ENCODE measurements at places on chromosomes 16 and 17. TPM values are rescaled to one million over a fixed set of nuclear protein-coding genes. Genes with fewer than 3 reads are reported as not detected.

SHCBP1 gene
- 26.4 TPM for total RNA-seq

PYDC1 gene
- not detected for total RNA-seq

NGFR gene
- 0.69 TPM for total RNA-seq

TBC1D3B gene
- total RNA-seq: 2.4 TPM

MYL4 gene
- 0.17 TPM for total RNA-seq

ANKFN1 gene
- total RNA-seq: not detected

RNF157 gene
- 8.0 TPM for total RNA-seq

KRT40 gene
- total RNA-seq: not detected

ZG16 gene
- not detected for total RNA-seq

E2F4 gene
- total RNA-seq: 73.1 TPM

EIF1 gene
- 1,716 TPM for total RNA-seq

Data from A549 treated with RU486 at 1 μM for 4 hours (cell line).